NCI-H2029 treated with DMSO at 0.1 percent for 48 hours (cell line): ENCODE measurements at places on chromosomes 12 and 14.

GRCh38 chr12:106914796-106915634 is 40.7 kb upstream of the TMEM263 start:
- DNase-seq: no peak

- DNase-seq: no peak
Measured at GRCh38 chr12:107014055-107014454, 27.1 kb upstream of the MTERF2 start.

- DNase-seq: peak; percentile 18
Measured at GRCh38 chr12:110536834-110537604, 34.9 kb downstream of the RAD9B start.

- DNase-seq: no peak
Measured at GRCh38 chr14:102154821-102155549, 15.3 kb downstream of the WDR20 start.

DNA sequence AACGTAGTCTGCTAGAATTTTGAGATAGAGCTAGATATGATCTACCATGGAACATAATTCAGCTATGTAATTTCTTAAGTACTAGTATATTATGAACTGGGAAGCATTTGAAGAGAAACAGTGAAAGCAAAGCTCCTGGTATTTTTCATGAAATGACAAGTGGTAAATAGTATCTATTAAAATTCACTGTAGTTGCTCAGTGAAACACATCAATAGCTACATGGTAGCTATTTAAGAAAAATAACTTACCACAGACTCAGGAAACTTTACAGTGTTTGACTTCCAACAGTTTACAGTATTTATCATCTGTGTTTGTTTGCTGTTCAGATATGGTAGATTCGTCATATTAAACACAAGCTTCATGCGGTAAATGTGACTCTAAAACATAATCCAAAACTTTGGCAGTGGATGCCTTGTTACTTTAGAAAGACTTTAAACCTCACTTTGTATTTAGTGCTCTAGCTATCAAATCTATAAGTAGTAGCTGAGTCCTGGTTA is 25.2 kb downstream of the WNK1 start:
- no peak for DNase-seq
